KBM-7 (cell line): ENCODE measurements at places on chromosomes 5 and 9.

DNA sequence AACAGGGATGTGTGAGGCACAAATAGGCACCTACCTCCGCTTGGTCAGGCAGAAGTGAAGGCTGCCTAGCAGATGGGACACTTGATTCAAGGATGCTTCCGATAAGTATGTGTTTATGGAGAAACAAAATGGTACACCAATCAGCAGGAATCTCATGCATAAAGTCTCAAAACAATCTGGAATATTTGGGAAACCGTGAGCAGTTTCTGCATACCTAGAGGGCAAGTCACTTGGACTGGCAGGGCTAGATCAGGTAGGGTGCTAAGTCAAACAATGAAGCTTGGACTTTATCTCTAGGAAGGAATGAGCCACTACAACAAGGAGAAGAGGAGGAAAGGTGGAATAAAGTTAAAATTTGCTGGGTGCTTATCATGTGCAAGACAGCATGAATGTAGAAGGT is 5.5 kb downstream of the EPB41L4A start:
- no peak for DNase-seq

- peak; percentile 65 for DNase-seq
Measured at GRCh38 chr9:114366334-114367128, 21.3 kb downstream of the AKNA start.

GRCh38 chr5:121982893-121983285 is 21.1 kb downstream of the SRFBP1 start:
- DNase-seq, result no peak

DNA sequence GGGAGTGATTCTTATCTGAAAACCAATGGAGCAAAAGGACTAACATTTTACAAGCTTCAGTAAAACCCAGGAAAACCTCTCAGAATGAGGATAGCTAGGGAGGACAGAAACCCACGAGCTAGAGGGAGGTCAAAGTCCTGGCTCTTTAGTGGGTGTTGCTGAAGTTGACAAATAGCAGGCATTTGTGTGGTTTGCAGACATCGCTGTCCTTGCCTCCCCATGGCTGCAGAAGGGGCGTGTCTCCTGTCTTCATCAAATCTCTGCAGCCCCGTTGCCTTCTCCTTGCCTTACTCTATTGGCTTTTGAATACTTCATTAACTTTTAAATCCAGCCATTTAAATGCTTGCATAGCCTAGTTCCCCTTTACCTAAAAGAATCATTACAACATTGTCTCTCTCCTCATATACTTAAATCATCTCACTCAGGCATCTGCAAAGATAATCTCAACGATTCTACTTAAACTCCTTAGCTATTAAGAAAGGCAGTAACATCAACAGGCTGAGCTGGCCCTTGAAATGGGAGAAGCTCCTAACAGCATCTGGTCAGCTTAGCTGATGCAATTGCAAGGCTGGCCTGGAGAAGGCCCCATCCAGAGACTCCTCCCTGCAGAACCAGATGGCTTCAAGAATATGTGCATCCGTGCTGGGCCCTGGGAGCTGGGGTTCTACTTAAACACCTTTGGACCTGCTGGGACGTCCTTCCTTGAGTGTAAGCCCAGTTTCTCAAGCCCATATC is 152.8 kb upstream of the TAS2R1 start:
- DNase-seq, result no peak

GRCh38 chr5:56525113-56525512 is 290.2 kb upstream of the MAP3K1 start:
- no peak for DNase-seq

DNA sequence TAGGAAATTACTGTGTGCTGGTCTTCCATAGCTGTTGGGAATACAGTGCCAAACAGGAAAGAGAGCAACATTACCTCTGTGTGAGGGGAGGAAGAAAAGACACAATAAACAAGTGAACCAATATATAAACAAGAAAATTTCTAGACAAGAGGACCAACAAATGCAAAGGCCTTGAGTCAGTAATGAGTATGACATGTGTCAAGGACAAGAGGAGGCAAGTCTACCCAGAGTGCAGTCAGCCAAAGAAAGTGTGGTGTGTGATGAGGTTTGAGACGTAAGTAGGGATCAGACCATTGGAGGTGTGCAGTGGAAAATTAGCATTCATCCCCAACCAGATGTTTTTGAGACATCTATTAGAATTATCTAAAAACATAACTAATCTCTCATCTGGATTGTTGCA is 69.5 kb upstream of the CDH6 start:
- no peak for DNase-seq

- no peak for DNase-seq
Measured at GRCh38 chr5:110768138-110768860, 29.5 kb downstream of the SLC25A46 start.

DNA sequence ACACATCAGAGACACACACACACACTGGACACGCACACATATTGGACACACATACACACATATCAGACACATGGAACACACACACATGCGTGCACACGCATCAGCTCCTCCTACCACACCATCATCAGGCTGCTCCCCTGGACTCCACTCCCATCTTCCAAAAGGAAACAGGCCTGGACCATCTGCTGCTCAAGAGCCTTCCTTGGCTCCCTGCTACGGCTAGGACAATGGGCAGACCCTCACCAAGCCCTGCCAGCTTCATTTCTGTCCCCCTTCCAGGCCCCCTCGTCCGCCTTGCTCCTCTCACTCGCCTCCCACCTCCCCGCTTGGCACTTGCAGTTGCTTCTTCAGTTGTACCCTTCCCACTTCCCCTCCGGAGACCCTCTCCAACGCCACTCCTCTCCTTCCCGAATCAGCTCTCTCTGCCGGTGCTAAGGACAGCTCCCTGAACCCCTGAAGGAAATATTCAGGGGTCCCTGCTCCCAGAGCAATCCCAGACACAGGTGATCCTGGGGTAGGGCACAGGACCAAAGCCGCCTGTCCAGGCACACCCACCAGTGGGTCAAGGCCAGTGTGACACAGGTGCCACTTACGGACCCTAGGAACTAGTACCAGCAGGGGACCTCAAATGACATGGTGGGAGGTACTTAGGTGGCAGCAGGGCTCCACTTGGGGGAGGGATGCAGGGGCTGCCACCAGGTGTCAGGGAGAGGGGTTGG is 12.1 kb upstream of the LAMC3 start:
- DNase-seq, result no peak

- no peak for DNase-seq
Measured at GRCh38 chr5:32325062-32325461, 12.3 kb upstream of the MTMR12 start.

- no peak for DNase-seq
Measured at GRCh38 chr9:131264231-131264630, 12.1 kb downstream of the FAM78A start.

DNA sequence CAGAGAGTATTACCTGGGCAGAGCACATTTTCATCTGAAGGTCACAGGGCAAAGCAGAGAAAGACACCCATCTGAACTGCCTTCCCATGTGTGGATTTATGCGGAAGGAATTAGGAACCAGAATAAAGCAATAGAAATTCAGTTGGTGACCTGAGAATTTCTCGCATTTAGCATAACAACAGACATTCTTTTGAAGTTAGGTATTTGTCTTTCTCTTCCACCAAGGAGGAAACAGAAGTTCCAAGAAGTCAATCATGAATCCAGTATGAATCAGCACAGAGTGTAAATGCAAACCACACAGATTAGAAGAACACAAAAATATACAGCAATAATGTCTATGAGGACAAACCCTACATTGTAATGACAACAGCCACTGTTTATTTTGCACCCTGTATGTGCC is 515.2 kb upstream of the BRINP1 start:
- DNase-seq, result no peak

- no peak for DNase-seq
Measured at GRCh38 chr9:136017289-136018190, 56.4 kb upstream of the UBAC1 start.

- peak; percentile 54 for DNase-seq
Measured at GRCh38 chr5:128905568-128906110, 59.6 kb upstream of the SLC27A6 start.

GRCh38 chr5:2148312-2149194 is 265.8 kb upstream of the IRX4 start:
- DNase-seq, result no peak

GRCh38 chr9:7861086-7861485 is 61.5 kb upstream of the DMAC1 start:
- no peak for DNase-seq

DNA sequence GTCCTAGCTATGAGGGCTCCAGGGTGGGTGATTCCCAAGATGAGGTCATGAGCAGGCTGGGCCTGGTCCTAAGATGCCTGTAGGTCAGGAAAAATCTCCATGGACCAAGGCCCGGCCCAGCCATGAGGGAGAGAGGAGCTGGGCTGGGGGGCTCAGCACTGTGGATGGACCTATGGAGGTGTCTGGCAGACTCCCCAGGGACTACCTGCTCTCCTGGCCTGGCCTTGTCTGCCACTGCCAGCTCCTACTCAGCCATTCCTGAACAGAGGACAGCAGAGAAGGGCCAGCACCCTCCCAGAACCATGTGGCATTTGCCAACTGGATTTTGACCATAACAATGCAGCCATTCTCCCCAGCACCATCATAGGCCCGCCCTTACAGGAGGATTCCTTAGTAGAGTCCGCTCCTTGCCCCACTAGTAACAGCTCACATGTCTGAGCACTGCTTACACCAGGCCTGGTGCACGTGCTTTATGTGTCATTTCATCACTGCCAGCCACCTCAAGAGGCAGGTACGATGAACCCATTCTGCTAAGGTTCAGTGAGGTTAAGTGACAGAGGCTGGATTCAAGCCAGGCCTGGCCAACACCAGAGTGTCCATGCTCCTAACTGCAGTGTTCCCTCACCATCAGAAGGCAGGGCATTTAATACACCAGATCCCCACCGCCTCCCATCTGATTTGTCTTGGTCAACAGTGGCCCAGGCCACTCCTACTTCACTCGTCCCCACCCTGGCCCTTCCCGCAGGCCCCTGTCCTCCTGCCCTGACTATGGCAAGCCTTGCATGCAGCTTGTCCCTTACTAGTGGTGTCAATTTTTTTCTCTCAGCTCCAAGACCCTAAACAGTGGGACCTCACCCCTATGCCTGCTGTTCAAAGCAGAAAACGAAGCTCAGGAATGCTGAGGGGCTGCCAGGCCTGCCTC is 669 bp downstream of the IL13 start:
- DNase-seq, result no peak

DNA sequence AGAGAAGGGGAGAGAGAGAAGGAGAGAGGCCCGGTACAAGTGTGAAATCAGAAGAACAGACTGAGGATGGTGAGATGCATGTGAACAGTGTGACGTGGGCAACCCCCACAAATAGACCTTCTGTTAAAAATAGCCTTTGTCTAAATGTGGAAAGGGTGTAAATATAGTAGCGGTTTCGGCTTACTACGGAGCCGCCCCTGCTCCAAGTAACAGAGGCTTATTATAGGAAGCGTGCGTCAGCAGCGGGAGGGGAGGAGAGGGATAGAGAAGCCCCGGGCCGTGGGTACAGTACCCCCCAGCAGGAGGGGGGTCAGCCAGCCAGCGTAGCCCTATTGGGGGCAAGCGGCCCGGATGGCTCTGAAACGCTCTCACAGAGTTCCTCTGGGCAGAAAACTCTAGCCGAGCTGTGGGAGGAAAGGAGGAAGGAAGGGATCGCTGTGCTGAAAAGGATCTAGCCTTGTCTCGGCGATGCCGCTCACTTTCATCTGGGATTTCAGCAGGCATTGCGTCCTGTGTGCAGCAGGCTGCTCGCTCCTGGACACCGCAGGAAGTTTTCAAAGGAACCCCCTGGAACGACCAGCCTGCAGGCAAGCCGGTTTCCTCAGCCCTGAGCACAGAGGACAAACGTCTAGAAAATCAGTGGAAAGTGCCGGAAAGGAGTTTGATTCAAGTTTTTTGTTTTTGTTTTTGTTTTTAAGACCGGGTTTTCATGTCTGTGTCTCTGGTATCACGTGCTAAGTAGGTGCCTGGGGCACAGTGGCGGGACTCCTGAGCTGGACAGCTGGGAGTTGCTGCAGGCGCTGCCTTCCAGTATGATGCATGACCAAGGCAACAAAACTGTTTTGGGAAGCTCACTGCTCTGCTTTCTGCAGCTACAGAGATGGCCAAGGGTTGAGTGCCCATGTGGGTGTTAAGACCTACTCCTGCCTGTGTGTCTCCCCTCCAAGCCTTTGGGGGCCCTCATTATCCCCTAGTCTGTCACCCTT is 146.6 kb downstream of the SEC61B start:
- DNase-seq, result peak; percentile 56

DNA sequence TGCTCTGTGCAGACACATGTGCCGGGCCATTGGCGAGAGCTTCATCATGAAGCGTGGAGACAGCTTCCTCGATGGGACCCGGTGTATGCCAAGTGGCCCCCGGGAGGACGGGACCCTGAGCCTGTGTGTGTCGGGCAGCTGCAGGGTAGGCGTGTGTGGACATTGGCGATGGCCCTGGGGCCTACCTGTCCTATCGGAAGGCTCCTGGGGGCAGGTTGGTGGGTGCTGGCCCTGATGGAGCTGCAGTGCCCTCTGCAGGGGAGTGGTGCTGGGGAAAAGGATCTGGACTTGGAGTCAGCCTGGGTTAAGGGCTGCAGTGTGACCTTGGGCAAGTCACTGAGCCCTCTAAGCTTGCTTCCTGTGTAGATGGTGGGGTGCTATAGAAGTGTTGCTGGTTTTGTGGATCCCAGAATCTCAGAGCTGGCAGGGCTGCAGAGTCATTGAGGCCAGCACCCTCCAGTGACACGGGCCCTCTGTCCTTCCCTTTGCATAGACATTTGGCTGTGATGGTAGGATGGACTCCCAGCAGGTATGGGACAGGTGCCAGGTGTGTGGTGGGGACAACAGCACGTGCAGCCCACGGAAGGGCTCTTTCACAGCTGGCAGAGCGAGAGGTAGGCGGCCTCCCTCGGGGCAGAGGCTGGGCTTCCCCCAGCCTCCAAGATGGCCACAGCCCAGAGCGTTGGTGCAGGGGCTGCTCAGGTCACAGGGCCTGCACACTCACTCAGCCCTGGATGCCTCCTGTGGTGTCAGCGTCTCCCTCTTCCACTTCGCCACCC is 15.8 kb downstream of the ADAMTS13 start:
- DNase-seq, result no peak

- DNase-seq, result no peak
Measured at GRCh38 chr5:68134669-68135313, 80.8 kb upstream of the PIK3R1 start.

- DNase-seq, result no peak
Measured at GRCh38 chr9:89790542-89791109, 185.8 kb downstream of the GADD45G start.

DNA sequence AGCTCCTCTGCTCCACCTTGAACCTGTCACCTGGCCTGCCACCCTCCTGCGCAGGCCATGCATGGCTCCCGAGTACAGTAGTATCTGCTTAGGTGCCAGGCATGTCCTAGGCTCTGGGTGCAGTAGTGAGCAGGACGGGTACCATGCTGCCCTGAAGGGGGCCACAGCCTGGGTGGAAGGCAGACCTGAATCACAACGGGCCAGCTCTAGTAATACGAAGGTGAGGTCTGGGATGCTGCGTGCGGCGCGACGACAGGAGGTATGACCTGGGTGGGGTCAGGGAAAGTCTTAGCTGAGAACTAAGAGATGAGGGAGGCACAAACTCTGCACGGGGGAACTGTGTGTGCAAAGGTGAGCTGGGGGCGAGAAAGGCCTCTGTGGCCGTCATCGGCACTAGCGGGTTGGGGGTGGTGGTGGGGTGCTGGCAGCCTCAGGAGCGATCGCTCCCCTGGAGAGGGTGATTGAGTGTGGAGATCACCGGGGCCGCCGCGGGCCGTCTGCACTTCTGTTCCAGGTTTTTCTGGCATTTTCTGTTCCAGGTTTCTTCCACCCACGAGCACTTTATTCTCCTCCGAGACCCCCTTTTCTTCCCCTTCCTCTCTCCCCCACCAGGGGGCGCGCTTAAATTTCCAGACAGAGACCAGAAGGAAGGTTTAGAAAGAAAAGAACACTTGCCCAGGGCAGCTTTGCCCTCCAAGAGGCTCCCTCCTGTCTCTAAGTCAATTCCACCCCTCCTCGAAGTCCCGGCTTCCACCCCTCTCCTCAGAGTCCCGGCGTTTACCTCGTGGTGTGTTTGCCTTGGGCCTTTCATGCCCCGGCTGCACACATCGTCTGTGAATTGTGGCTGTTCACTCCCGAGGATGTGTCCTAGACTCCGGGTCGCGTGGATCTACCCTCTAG is 15.1 kb downstream of the PDLIM4 start:
- DNase-seq, result peak; percentile 85
